ENCODE measurements at places on chromosomes 7 and 10.

DNA sequence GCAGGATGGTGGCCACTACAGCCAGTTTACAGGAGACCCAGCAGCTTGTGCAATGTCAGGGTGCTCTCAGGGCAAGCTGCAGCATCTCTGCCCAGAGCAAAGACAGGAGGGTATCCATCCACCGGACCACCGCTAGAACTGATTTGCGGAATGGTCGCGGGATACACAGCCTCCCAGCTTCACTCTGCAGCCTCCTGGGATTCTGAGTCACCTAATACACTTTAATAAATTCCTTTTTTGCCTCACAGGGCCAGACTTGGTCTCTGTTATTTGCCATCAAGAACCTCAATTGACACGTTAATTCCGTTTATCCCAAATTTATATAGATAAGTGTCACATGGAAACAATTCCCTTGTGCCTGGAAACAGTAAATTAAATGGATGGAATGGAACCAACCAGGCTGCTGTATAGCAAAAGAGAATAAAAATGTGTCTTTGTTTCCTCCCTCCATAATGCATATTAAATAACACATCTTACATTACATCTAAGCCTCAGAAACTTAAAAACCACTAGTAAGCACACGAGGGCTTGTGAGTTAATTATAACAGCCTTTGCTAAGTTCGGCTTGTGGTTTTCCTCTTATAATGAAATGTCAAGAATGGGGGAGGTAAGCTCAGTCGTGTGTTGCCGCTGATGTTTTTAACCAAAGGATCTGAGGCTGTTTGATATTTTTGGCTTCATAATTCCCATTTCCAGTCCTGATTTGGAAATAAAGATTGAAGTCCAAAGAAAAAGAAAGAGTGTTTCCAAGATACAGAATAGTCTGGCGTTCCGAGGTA, 52.1 kb downstream of the ADRB1 start:
- DNase-seq, result no peak

DNA sequence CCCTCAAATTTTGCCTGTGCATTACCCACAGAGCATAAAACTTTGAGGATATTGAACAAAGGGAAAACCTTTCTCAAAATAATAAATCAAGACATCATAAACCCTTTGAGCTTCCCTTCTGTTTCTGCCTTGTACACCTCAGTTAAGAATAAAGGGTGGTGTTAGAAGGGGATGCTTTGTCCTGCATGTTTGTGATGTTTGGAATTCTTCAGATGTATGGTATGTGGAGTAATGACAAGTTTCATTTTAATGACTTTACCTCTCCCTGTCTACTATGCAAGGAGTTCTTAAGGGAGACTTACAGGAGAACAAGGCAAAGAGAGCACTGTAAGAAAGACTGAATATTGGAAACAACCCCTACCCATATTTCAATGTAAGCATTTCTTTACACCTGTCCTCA, 99.2 kb downstream of the HECW1 start:
- DNase-seq, result no peak

DNA sequence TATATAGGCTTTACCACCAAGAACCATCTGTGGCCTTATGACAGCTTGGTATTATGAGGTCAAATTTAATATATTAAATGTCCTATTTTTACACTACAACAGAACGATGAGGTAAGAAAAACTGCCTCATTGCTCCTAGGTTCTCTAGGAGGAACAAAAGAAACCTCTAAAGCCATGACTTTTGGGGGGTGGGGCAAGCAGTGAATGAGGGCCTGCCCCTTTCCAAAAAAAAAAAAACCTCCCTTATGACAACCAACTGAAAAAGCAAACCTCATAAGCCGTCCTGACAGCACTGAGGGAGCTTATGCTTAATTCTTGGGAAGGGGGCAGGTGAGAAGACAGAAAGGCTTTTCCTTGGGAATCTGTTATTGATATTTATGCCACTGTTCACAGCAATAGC, 116.6 kb downstream of the KMT2E start:
- no peak for DNase-seq

GRCh38 chr7:1586126-1586826, 16.4 kb upstream of the PSMG3 start:
- DNase-seq, result no peak

DNA sequence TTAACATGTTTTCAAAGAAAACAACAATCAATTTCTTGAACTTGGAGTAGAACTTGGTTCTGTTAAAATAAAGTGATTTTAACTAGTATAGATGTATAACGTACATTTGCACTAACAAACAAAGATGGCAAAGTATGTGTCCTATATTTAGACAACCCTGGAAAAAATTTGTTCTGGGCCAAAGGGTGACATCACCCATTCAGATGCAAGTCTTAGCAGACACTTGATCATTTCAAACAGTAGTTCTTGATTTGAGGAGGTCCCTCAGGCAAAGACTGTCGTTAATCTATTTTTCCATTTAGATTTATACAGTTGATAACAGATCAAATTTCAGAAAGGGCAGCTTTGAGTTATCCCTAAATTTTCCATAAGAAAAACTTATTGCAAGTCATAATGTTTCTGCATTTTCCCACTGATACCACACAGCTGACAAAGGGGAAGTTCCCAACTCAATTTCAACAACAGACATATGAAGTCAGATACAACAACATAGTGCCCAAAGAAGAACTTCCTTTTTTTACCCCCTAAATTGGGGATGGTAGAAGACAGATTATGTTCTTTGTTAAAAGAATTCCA, 5.2 kb downstream of the NMT2 start:
- DNase-seq, result no peak

DNA sequence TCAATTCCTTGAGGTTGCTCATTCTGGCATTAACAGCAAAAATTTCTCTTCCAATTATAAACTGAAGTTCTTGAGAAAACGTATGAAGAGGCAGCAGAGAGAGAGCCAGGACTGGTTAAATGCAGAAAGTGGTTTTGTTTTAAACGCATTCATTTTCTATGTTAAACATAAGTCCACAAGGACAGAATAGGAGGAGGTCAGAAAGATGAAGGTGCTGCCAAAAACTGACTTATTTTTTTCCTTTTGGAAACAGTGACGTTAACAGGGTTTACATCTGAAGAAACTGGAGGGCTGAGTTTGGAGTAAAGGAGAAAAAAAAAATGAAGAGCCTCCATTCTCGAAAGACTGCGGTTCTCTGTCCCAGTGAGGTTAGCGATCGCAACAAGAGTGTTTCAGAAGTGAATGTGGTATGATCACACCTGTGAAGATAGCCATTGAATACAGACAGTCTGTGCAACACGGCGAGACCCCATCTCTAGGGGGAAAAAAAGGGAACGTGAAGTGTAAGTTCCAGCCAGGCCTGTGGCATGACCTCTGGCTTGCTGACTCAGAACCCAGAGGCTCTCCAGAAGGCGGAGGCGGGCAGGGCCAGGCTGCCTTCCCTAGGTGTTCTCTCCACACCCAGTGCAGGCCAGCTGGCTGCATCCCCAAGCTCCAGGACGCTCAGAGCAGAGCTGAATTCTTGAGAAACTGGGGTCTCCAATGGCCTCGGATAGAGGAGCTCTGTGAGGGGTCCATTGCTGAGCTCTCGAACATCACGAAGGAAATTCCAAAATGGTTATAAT, 84.0 kb downstream of the CHST15 start:
- DNase-seq, result no peak

DNA sequence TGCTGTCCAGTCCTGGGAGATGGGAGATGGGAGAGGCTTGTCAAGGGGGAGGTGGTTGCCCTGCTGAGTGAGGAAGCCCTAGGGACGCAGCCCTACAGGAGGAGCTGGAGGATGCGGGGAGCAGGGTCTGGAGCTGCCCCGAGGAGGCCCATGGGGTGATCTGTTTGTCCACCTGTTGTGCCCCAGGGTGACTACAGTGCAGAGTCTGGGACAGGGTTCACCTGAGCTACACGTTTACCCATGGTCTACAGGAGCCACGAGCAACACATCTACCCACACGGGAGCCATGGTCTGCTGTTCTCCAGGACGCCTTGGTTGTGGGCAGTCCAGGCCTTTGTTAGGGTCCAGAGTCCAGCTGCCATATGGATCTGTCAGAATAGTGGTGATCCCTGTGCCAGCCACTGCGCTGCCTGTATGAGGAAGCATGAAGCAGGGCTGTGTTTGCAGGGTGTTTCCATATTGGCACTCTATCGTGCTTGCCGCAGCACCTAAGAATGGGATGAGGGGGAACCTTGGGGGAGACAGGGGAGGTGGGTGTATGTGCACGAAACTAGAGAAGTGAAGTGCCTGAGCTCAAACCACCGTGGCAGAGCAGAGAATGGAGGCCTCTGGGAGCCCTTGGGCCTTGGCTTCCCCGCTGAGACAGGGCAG, 23.7 kb downstream of the ZNF775 start:
- no peak for DNase-seq

DNA sequence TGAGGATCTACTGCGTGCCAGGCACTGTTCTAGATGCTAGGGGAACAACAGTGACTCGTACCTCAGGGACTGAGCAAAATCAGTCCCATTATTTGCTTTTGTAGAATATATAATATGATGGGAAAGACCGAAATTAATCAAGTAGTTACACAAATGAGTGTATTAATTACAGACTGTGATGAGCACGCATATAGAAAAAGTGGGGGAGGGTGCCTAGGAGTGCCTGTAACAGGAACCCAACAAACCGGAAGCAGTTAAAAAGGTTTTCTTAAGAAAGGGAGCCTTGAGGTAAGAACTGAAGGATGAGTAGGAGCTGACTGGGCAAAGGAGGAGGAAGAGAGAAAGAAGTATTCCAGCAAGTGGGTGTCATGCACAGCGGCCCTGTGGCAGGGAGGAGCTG, 28.2 kb upstream of the IL6 start:
- DNase-seq, result no peak

DNA sequence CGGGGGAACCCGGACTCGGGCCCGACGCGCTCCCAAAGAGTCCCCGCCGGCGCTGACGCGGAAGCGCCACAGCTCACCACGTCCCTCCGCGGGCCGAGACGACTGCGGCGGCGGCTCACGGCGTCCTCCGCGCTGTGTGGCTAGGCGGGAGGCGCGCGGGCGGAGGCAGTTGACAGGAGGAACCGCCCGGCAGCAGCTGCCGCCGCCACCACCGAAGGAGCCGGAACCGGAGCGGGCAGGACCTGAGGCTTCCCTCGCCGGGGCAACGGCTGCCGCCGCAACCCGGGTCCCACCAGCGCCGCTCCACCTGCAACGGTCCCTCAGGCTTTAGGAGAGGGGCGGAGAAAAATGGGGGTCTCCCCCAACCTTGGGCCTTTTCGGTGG, 334 bp downstream of the ZNF800 start:
- DNase-seq, result peak; percentile 49

DNA sequence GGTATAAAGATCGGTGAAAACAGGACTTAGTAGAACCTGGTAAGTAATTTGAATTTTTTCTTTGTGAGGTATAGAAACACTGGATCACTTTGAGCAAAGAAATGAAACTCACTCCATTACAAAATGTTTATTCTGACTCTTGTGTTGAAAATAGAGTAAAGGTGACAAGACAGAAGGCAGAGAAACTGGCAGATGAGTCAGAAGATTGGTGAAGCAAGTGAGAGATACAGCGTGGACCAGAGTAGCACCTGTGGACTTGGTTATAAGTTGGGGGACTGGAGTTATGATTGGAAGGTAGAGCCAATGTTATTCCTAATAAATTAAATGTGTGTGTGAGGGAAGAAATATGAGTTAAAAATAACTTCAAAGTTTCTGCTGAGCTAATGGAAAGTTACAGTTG, 620.9 kb downstream of the ZWINT start:
- DNase-seq, result no peak

- DNase-seq, result no peak
Observed at GRCh38 chr7:111840528-111840927, 278.2 kb upstream of the IMMP2L start.

GRCh38 chr7:29859104-29859503, 52.8 kb downstream of the WIPF3 start:
- DNase-seq, result no peak

- no peak for DNase-seq
Observed at GRCh38 chr7:114112806-114113205, 194.0 kb upstream of the PPP1R3A start.

- no peak for DNase-seq
Observed at GRCh38 chr7:7131273-7131672, 51.1 kb upstream of the C1GALT1 start.

DNA sequence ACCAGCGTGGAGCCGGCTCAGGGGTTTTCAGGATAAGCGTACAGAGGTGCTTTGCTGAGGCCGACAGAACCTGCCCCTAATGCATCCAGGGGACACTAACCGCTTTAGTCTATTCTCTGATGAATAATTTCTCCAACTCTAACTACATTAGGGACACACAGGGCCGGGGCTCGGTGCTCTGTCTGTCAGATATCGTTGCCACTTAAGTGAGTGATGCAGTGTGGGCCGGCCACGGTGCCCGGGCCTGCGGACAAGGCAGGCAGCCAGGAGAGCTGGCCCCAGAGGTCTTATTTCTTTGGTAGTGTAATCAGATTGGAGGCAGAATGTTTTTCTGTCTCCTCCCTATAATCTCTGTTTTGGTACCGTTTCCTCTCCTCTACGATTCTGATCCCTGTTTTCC, 62.7 kb downstream of the ADRA2A start:
- no peak for DNase-seq

DNA sequence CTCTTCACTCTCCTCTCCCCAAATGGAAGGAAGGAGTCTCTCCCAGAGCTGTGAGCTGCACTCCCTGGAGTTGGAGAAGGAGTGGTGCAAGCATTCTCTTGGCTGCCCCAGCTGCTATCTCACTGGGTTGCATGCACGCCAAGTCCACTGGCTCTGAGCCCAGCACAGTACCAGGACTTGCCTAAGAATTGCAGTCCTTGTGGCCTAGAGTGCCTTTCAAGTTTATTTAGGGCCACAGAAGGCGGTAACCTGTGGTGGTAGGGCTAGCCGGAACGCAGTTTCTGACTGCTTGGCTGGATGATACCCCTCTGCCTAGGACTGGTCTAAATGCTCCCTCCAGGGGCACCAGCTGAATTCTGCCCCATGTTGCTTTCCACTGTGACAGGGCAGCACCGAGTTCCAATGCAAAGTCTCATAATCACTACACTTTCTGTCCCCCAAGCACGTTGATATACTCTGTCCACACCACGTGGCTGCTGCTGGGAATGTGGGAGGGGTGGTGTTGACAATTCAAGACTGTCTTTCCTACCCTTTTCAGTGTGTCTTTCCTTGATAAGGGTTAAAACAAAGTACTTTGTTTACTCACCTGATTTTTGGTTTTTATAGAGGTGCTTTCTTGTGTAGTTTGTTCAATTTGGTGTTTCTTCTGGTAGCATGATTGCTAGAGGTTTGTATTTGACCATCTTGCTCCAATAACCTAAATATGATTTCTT, 57.0 kb downstream of the PHTF2 start:
- no peak for DNase-seq

GRCh38 chr10:26647602-26648244, 49.8 kb upstream of the PDSS1 start:
- no peak for DNase-seq

- DNase-seq, result no peak
Observed at GRCh38 chr10:106793617-106794016, 370.9 kb downstream of the SORCS1 start.
